ENCODE measurements at places on chromosomes 13 and 19.

- DNase-seq: no peak
These were observed 117.3 kb downstream of the DLEU7 start for GRCh38 chr13:50726164-50726563.

DNA sequence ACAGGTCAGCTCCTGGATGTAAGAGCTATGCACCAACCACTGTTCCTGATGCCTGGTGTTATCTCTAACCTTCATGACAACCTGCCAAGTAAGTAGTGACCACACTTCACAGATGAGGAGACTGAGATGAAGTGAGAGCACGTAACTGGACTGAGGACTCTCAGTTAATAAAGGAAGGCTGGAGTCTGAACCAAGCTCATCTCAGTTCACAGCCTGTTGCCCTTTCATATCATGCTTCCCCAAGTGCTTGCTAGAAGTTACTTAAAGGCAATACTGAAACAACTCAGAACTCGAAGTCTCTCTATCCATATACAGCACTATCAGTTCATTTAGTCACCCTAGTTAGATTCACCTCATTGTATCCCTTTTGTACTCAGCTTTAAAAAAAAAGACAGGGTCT is 119.7 kb downstream of the ABCC4 start:
- DNase-seq: no peak

DNA sequence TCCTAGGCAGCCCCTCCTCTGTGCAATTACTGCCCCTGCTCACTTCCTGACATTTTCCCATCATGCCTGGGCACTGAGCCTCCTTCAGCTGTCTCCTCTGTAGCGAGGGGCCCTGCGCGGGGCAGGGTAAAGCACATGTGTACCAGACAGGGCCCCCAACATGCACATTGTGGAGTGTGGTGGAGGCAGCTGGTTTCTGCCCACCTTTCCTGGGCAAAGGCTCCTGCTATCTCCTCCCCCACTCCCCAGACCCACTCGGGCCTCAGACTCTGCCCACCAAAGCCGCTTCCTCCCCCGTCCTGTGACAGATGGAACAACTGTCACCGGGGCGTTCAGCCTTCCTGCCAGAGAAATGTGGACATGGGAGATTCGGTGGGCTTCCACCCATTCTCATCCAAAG is 2.9 kb upstream of the KPTN start:
- DNase-seq: no peak

GRCh38 chr13:47454986-47455385 is 546.1 kb downstream of the SUCLA2 start:
- peak; percentile 62 for DNase-seq

GRCh38 chr13:107870400-107870799 is 344.9 kb downstream of the LIG4 start:
- DNase-seq: no peak

DNA sequence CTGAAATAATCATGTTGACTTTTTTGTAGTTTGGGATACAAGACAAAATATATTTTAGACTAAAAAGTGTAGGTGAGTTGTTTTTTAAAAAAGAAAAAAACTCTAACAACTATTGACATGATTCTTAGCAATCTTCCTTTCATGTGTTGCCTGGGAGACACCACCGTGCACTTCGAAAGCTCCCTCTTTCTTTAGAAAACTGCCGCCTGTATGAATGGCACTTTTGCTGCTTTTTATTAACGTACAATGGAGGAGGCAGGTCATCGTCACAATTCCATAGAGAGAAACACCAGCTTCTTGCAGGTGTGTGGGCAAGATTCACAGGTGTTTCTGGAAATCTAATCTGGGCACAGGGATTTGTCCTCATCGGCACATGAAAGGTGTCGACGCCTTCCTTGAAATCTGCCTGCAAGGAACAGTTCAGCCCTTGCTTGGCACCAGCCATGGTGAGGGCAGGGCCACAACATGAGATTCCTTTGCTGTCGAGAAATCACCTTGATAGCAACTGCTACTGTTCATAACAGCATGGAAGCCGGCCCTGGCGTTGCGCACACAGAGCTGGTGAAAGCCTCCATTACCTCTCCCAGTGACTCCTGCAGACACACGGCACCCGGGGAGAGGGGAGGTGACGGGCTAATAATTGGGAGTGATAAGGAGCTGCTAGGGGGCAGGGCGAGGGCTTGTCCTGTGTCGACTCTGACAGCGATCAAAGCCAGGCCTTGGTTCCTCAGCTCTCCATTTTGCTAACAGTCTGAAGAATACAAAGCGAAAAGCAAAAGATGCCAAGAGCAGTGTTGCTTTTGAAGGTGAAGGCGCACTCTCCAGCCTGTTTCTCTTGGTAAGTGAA is 66.5 kb downstream of the EFNB2 start:
- no peak for DNase-seq

GRCh38 chr13:111654531-111654930 is 334.1 kb downstream of the TEX29 start:
- DNase-seq: no peak

GRCh38 chr19:29683009-29683408 is 17.7 kb downstream of the PLEKHF1 start:
- DNase-seq: no peak

DNA sequence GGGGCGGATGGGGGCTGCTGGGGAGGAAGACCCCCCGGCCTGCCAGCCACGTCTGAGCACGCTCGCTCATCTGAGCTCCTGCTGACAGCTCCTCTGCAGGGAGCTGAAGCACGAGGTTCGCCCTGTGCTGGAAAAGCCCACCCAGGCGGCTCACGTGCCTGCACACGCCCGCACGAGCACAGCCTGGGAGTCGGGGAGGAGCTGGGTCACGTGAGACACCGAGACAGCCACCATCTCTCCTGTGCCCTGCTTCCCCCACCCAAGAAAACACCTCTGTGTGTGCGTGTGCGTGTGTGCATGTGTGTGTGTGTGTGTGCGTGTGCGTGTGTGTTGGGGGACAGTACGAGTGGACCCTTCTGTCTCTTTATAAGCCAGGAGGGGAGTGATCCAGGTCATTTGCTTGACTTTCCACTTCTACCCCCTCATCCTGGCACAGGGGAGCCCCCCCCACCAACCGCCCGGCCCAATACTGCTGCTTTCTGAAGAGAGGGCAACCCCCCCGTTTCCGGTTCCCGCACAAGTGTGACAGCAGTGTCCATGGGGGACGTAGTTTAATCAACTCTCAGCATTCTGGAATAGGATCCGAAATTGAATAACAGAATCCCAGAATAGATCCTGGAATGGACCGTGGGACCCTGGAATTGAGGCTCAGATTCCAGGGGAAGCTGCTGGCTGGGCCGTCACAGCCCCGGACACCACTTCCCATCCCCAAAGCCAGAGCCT is 42.5 kb downstream of the CELF5 start:
- DNase-seq: no peak

DNA sequence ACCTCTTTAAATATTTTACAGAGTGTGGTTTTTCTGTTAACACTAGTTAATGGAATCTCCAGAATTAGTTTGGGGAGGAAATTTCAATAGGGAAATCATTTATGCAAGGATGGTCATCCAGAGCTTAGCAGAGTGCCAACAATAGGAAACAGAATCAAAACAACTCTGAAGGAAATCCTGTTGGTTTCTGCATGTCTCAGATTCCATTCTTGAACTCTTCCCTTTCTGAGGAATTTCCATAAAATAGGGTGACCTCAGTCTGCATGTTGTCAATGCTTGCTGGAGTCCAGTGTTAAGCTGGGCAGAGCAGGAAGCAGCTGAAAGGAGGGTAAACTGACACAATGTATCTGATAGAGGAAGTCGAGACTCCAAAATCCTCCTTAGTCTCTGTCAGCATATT is 16.9 kb downstream of the CBY2 start:
- peak; percentile 77 for DNase-seq

- peak; percentile 75 for DNase-seq
These were observed 224.8 kb downstream of the SPRY2 start for GRCh38 chr13:80116107-80116506.
